Right kidney (tissue), 9 donors: ENCODE measurements at places on chromosomes 7 and 10.

- DNase-seq: no peak
These were observed 19.4 kb upstream of the IL15RA start for GRCh38 chr10:5996696-5997095.

DNA sequence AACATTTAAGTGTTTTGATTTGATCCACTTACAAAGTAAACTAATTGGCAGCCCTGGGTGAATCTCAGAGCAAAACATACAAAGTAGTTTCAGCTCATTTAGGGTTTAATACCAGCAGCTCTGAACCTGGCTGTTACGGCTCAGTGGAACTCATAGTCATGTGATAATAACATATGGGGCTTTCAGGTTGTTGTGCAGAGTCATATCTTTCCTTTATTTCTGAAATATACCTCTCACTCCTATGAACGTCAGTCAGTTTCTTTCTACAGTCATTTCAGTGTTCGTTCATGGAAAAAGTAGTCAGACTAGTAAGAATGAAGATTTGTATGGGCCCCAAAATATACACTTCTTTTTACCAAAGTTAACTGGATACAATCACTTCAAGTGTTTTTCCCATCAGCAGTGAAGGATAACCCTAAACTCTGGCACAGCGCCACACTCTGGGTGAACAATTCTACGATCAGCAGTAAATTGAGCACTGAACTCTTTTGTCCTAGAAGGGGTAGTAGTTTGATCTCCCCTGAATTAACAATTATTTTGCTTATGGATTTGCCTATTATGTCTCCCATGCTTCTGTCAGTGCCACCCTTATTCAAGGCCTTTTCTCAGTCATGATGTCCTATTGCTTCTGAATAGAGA is 218.6 kb downstream of the THSD7A start:
- no peak for DNase-seq

DNA sequence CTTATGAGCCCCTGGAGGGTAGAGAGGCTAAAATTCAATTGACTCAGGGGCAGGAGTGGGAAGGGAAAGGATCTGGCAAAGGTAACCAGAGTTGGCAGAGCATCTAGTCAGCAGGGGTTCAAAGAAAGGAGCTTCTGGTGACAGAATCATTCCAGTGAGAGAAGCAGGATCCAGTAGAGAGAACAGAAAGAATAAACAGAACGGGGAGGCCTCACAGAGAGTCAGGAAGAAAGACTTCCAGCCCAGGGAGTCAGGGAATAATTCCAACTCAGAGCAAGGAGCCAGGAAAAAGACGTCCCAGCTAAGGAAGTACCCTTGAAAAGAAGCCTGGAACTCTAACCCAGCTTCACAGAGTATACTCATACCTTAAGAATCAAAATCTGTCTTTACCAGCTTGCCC is 66.6 kb upstream of the CPXM2 start:
- DNase-seq: no peak

GRCh38 chr7:121160150-121161008 is 168.4 kb upstream of the WNT16 start:
- no peak for DNase-seq

DNA sequence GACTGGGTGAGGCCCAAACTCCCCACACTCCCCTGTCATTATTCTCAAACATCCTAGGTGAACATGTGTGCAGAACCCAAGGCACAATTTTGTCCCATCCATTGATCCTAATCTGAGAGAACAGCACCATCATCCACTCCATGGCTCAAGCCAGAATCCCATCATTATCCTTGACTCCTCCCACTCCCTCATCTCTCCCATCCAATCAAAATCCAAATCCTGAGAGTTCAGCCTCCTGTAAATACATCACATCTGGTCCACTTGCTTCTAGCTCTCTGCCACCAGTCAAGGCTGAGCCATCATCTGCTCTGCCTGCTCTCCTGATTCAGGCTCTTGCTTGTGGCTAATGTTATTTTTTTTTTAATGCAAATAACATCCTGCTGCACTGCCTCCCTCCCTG is 75.9 kb upstream of the SLF2 start:
- DNase-seq: no peak

DNA sequence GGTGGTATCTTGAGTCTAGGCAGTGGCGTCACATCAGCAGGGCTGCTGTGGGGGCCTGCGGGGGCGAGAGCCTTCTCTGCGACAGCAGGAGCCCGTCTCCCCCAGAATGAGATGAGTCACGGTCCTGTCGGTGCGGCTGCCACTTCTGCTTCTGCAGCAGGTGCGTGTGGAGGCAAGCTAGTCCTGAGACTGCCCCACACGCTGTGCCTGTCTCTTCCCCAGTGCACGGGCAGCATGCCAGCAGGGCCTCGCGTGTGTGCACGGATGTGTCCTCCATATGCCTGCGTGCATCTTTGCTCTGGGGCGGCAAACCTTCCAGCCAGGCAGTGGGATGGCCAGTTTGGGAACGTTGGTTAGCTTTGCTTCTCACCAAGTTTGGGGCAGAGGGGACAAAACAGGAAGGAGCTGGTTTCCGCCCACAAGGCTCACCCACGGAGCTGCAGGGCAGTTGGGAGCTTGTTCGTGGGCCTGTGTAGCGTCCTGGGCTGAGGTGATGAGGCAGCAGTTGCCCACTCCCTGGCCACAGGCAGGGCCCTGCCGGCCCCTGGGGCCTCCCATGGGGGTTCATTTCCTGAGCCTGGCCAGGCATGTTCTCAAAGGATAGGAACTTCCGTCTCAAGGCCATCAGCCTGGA is 60.8 kb upstream of the PPIF start:
- DNase-seq: no peak

GRCh38 chr7:134083766-134084487 is 43.2 kb upstream of the LRGUK start:
- no peak for DNase-seq

DNA sequence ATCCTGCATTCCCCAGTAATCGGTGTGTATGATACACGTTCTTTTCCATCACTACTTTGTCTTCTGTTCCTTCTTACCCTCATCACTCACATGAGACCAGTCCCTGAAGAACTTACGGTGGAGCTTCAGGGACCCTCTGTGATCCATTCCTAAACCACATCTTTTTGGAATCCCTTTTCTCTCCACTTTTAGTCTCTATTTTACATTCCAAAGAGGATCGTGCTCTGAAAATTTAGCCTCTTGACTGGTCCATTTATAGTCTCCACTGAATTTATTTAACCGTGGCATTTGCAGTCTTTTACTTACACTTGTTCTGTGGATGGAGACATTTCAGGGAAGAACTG is 109.1 kb downstream of the NT5C2 start:
- no peak for DNase-seq

- DNase-seq: no peak
These were observed 16.9 kb downstream of the VENTX start for GRCh38 chr10:133254421-133255120.

DNA sequence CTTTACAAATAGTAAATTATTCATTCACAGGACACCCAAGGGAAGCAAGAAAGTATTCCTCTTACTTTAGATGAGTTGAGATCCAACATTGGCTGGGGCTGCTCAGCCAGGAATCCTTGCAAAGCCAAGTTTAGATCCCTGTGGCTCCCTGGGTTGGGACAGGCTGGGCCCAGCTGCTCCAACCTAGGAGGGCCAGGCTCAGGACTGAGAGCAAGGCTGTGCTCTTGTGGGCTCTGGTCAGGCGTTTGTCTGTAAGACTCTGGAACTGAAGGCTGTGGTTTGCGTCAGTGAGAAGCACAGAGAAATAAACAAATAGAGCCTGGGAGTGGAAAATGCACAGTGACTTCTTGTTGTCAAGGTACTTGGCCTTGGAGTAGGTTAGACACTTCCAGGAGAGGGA is 53.2 kb upstream of the TMEM273 start:
- DNase-seq: no peak

- no peak for DNase-seq
These were observed 75.6 kb downstream of the MICU1 start for GRCh38 chr10:72550239-72550638.

- DNase-seq: peak; percentile 89
These were observed 2.6 kb upstream of the ZNF503 start for GRCh38 chr10:75403939-75404814.

DNA sequence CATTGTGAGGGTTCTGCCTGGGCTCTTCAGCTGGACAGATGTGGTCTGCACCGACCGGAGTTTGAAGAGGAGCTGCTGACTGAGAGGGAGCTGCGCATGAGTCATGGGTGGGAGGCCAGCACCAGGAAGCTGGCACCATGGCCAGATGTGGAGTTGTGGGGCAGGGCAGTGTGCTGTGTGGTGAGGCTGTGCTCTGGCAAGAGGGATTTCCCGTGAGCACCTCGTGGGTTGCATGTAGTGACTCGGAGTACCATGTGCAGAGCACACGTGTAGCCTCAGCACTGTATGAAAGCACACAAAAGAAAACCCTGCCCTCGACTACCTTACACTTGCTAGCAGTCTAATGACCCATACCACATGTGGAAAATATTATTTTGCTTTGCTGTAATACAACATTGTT is 103.4 kb downstream of the WNT2 start:
- DNase-seq: no peak

DNA sequence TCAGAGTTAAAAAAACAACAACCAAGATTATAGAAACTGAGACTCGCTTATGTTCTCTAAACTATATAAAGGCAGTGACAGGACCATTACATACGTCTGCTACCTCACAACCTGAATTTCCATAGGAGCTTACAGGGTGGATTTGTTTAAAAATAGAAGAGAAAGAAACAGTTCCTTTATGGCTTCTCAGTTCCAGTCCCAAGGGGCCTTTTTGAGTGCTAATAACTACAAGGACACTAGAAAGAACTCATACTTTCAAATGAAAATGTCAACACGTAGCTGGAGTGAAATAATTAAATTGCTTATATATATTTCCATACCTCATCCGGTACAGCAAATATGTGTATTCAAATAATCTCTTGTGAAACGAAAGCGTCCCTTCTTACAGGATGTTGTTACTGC is 19.7 kb downstream of the TSPAN12 start:
- DNase-seq: no peak

DNA sequence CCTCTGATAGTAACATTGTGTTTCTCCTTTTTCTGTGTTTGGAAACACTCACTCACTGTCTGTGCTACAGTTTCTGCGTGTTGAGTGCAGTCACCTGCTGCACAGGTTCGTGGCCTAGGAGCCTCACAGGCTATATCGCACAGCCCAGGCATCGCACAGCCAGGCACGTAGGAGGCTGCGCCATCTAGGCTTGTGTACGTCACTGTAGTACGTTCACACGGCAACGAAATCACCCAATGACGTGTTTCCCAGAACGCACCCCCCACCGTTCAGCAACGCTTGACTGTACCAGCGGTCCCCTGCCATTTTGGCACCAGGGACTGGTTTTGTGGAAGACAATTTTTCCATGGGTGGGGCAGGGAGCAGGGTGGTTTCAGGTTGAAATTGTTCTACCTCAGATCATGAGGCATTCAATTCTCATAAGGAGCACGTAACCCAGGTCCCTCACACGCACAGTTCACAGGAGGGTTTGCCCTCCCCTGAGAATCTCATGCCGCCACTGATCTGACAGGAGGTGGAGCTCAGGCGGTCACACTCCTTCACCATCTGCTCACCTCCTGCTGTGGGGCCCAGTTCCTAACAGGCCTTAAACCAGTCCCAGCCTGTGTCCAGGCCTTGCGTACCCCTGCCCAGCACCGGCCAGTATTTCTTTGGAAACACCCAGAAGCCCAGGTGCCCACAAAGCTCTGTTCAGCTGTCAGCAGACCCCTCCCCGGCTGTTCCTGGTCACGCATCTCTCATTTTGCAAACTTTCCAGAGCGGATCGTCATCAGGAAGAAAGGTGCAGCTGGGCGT is 23.2 kb upstream of the PRKAR1B start:
- no peak for DNase-seq

DNA sequence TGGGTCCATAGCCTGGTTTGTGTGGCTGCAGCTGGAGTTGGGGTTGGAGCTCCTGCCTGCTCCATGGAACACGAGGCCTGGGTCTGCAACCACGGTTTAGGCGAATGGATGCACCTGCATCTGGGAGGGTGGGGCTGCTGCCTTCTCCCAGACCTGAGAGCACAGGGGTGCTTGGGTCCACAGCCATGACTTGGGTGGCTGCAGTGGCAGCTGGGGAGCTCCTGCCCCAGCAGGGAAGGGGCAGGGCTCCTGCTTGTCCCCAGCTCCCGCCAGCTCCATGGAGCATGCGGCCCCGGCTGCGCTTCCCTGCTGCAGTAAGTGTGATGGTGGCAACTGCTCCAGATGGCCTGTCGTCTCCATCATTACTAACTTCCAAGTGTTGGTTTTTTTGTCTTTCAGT is 571.1 kb upstream of the LRRN3 start:
- no peak for DNase-seq

DNA sequence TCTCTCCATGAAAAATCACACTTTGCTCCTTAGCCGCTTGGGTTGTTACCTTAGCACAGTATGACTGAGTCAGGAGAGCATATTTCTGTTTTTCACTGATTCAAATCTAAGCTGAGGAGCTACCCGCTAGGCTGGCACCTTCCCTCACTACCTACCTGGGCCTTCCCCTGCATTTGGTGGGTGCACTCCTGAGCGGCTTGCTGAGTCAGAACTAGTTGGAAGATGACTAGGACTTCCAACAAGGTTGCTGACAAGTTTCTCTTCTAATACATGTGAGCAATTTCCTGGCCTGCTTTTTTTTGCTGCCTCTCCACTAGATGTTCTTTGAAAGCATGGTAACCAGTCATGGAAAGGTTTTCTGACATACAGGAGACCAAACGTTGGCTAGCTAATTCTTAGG is 43.8 kb upstream of the SEC61G start:
- DNase-seq: no peak

- no peak for DNase-seq
These were observed 34.8 kb downstream of the C7orf33 start for GRCh38 chr7:148625342-148625741.

DNA sequence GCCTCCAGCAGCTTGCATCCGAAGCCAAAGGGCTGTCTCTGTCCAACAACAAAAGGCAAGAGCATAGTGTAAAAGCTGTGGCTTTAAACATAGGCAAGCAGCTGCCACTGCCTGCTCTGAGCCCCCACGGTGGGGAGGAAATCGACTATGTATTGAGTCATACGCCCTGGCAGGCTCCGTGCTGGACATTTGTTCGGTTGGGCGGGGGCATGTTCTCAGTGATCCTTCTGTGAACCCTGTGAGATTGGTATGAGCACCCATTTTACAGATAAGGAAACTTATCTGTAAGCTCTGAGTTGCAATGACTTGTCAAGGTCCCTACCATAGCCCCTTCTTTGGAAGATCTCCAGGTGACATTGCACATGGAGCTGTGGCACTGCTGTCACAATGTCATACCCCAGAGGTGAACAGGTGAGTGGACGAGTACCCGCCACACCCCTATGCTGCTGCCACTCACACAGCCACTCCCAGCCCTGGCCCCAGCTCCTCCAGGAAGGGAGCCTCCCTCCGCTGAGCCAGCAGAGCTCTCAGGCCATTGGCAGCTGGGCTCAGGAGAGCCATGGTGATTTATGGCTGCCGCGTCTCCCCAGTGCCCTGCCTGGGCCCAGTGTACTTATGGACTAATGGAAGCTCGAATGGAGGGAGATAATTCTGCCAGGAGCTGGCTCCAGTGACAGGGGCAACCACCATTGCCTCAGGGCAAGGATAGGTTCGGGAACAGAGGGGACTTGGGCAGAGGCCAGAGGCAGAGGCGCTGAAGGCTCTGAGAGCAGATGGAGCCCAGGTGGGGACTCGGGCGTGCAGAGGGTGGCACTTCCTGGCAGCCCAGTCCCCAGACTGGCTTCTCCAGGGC is 43.7 kb downstream of the UNC5B start:
- no peak for DNase-seq
